Esophagus squamous epithelium (tissue), 5 donors: ENCODE measurements at places on chromosomes 5 and 9.

DNA sequence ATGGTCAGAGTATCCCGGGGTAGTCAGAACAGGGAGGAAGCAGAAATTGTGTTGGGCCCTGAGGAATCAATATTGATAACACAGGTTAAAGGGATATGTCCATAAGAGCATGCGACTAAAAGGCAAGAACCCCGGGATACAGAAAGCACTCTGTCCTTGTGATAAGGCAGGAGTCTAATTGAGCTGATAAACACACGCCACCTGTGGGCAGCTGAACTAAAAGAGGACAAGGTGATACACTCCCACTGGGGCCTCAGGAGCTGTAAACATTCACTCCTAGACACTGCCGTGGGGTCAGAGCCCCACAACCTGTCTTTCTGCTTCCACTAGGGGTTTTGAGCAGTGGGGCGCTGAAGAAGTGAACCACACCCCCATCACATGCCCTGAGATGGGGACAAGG lies 144.7 kb upstream of the MPDZ start:
- no peak for DNase-seq

GRCh38 chr9:37929441-37929895 lies 25.5 kb upstream of the SLC25A51 start:
- DNase-seq = no peak

DNA sequence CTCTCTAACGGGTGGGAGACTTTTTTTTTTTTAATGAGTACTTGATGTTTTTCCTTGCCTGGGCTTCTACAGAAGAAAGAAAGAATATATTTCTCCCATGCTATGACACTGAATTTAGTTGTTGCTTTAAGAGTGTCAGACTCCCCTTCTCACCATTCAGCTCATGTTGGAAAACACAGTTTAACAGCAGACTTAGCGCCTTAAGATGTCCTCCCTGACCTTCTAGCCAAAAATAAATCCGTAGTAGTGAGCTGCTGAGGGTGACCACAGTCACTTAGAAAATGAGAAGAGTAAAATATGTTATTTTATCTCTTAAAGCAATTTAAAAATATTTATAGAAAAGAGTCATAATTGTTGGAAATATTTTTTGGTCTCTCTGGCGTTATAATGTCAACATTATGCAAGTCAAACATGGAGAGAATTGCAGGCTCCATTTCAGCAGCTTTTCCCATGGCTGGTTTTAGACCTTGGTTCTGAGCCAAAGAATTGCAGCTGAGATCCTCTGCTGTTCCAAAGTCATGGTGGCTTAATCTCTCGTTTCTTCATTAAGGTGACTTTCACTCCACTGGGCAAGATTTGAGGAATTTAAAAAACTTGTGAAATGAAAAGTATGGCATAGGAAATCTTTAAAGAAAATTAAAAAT lies 143.5 kb downstream of the GHR start:
- no peak for DNase-seq

- DNase-seq = no peak
Observed at GRCh38 chr9:109238655-109239054, 71.6 kb upstream of the FRRS1L start.

DNA sequence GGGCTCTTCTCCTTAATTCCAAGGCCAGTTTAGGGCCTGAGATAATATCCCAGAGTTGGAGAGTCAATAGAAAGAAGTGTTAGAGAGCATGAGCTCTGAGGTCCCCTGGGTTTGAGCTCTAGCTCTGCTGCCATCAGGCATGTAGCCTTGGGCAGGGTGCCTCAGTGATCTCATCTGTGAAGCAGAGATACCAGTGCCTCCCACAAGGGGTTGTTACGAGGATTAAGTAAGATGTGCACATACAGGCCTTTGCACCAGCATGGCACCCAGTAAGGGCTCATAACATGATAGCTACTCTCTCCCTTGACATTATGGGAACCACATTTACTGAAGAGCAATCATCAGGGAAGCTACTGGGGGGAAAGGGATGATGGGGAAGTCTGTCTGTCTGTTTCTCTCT lies 265.7 kb downstream of the HSPA4 start:
- no peak for DNase-seq

DNA sequence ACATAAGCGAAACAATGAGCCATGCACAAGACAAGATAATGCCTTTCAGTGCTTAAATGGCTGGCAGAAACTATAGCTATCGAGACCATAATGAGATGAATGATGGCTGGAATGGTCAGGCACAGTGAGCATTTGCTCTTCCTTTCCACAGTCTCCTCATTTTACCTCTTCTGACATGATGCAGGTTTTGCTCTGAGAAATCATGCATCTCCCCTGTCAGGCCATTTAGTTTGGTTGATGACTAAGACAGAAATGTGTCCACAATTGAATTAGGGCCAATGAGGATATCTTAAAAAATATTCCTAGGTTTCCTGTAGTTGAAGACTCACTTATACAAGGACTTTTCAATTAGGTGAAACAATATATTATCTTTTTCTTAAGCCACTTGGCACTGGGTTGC lies 475.1 kb downstream of the TMEM232 start:
- no peak for DNase-seq
